Hepatocyte (in vitro differentiated cells): ENCODE measurements at places on chromosomes 13 and 19. TPM values are rescaled to one million over a fixed set of nuclear protein-coding genes. Genes with fewer than 3 reads are reported as not detected.
A peak's percentile ranks its signal among the peaks of the same experiment; 100 is the strongest.

SIRT6 gene
- total RNA-seq: 15.6 and 15.7 TPM in 2 replicates

ZNF728 gene
- total RNA-seq: not detected in 2 replicates

GRCh38 chr19:13120817-13121216, 2.8 kb downstream of the NACC1 start:
- DNase-seq: no peak

GRCh38 chr19:42069619-42070351, at the start of gene GRIK5:
Gene GRIK5, minus strand, starts transcription at chr19:42070206. Its CDS starts 4,436 bp downstream, at chr19:42065770.
- peak; percentile 35 for DNase-seq

- no peak for DNase-seq
Measured at GRCh38 chr13:43284162-43284561, 260.8 kb downstream of the DNAJC15 start.
